ENCODE measurements at places on chromosomes 2 and 18.

DNA sequence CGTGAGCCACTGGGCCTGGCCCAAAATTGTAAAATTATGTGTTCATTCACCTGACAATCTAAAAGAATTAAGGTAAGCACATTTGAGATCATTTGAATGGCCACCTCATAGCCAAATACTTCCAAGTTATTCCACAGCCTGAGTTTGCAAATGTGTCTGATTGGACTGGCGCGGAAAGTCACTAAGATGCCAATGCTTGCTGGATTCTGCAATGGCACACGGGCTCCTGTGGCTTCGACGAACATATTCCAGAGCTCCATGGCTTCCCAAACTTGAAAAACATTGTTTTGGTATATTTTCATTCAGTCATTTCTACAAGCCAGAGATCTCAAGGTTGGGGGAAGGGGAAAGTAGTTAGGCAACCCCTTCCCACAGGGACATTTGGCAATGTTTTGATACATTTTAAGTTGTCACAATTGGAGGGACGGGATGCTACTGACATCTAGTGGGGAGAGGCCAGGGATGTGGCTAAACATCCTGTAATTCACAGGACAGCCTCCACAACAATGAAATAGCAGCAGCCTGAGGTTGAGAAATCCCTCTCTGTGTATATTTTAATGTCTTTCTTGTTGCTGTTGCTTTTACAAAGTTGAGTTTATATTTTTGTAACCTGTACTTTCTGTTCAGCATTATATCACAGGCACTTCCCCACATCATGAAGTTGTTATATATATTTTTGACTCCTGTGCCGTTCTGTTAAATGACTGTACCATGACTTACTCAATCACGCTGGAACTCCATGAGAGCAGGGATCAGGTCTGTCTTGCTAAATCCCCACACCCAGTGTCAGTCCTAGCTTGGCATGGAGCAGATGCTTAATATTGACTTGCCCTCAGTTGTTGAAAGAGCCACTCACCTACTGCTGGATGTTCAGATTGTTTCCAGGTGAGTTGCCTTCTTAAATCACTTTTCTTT lies 56.9 kb downstream of the COL4A4 start:
- DNase-seq = peak; percentile 67

DNA sequence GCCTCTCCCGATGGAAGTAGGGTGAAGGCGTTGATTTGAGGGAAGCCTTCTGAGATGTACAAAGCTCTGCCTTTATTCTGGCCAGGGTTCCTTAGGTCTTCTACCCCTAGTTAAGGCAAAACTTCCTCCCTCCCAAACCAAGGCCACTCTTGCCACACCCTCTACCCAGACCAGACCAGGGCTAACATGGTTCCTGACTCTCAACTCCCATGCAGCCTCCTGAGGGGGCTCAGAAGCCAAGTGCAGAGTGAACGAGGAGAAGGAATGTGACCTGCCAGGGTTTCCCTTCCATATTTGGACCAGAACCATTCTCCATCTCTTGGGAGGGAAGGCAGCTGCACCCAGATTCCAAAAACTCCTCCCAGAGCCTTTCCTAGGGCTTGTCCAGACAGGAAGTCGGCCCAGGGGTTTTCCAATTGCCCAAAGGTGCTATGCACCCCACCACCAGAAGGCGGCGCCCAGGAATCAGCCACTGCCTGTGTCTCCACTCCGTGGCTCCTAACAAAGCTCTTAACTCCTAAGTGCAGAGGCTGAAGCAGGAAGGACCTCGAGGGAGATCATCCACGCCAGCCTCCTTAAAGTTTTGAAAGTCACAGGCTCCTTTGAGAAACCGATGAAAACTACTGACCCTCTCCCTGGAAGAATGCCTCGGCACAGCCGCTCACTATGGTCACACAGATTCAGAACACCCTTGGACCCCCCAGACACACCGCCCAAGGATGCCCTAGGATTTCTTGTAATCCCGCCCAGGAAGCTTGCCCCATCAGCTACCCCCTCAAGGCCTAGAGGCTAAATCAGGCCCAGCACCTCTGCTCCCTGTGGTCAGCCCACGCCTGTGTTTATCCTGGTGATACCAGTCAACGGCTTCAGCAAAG lies 157.8 kb downstream of the SMAD2 start:
- peak; percentile 64 for DNase-seq

- DNase-seq = no peak
Measured at GRCh38 chr18:10713409-10713808, 187.6 kb downstream of the NAPG start.

GRCh38 chr2:8578335-8579244 lies 103.3 kb upstream of the ID2 start:
- no peak for DNase-seq

DNA sequence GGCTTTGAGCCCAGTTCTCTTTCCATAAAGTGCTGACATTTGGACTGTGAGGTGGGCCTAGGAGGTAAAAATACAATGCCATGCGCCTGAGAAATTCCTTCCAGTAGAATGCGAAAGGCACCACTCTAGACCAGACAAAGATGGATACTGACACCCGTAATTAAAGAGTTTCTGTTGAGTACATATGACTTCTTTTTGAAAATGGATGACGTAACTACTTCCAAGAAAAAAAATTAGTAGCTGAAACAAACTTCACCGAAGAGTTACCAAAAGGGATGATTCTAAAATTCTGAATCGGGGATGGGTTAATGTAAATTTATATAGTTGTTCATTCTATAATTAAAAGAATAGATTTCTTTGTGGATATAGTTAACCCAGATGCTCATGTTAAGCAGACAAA lies 146.8 kb downstream of the ALK start:
- DNase-seq = no peak

DNA sequence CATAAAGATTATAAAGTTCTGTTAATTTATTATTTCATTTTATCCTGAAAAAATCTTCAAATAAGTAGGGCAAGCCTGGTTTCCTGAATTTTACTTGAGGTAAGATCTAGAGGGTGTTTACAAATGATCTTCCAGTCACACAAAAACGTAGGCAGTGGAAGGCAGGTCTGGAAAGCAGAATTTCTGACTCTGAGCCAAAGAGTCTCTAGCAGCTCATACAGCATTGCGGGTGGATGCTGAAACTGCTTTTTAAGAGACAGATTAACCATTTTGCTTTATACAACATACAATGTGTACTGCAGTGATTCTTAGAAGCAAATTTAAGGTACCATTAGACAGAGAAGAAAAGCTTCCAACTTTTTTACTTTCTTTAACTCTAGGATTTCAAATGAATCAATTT lies 117.0 kb downstream of the FTCDNL1 start:
- DNase-seq = no peak

- DNase-seq = no peak
Measured at GRCh38 chr2:46409756-46410155, 69.6 kb upstream of the TMEM247 start.

DNA sequence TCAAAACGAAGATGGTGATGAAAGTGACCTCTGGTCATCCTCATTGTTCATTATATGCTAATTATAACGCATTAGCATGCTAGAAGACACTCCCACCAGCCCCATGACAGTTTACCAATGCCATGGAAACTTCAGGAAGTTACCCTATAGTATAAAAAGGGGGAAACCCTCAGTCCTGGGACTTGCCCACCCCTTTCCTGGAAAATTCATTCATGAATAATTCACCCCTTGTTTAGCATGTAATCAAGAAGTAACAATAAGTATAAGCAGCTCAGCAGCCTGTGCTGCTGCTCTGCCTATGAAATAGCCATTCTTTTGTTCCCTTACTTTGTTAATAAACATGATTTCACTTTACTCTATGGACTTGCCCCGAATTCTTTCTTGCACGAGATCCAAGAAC lies 70.5 kb upstream of the CHAC2 start:
- DNase-seq = no peak

DNA sequence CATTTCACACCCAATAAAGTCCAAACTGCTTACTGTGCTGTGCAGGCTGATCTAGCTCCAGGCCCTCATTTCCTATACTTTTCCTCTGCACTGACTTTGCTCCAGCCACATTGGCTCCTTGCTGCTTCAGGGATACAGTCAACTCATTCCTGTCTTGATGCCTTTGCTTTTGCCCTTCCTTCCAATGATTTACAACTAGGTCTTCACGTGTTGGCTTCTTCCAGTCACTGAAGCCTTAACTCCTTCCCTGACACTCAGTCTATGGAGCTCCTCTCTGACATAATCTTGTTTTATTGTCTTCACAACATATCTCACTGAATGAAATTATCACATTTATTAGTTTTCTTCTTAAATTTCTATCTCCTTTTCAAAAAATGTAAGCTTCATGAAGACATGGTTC lies 16.9 kb upstream of the C18orf32 start:
- DNase-seq = no peak

- DNase-seq = no peak
Measured at GRCh38 chr2:24839729-24840128, 46.5 kb downstream of the CENPO start.

- DNase-seq = no peak
Measured at GRCh38 chr2:61241266-61241665, 79.3 kb downstream of the C2orf74 start.

DNA sequence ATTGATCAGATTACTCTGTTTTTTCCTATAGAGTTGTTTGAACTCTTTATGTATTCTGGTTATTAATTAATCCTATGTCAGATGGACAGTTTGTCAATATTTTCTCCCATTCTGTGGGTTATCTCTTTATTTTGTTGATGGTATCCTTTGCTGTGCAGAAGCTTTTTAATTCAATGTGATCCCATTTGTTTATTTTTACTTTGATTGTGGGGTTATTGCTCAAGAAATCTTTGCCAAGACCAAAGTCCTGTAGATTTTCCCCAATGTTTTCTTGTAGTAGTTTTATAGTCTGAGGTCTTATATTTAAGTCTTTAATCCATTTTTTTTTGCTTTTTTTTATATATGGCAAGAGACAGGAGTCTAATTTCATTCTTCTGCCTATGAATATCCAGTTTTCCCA lies 86.2 kb upstream of the FIGN start:
- no peak for DNase-seq

- no peak for DNase-seq
Measured at GRCh38 chr2:216556202-216556601, 57.6 kb downstream of the RPL37A start.

DNA sequence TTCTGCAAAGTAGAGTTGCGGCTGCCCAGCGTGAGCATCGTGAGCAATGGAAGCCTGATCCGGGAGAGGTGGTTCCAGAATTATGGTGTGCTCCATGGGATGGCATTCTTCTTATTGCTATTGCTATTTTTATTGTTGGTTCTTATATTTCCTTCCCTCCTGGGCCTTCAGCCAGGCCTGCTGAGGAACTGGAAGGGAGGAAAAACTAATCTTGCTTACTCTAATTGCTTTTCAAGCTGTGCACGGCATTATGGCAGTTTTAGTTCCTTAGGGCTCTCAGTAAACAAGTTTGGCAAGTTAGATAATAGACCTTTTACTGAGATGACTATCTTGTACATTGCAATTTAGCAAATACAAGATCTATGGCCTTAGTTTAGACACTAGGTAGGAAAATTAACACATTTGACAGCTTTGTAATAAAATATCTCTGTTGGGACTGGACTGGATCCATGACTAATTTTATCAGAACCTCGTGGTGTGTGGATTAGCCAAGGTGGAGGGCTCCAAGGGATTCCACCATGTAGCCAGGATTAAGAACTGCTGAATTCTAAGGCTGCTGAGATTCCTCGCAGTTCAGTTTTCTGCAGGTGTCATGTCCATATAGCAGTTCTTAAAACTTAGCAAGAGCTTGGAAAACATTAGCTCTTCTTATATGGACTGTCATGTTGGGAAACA lies 6.0 kb downstream of the RSAD2 start:
- DNase-seq = no peak

DNA sequence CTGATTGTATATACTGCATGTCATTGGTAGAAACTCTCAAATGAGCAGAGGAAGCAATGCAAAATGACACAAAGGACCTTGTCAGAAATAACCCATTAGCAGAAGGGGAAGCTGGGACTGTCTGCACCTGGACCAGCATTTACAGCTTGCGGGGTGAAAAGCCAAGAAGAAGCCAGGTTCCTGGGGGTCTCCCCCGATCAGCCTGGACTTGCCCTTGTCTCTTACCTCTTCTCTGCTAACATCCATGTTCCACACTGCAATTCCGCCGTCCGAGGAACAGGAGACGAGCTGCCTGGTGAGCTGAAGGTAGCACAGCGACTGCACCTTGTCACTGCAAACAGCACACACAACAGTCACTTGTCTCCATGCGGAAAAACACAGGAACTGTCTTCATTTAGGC lies 51.1 kb downstream of the WDFY1 start:
- DNase-seq = no peak

DNA sequence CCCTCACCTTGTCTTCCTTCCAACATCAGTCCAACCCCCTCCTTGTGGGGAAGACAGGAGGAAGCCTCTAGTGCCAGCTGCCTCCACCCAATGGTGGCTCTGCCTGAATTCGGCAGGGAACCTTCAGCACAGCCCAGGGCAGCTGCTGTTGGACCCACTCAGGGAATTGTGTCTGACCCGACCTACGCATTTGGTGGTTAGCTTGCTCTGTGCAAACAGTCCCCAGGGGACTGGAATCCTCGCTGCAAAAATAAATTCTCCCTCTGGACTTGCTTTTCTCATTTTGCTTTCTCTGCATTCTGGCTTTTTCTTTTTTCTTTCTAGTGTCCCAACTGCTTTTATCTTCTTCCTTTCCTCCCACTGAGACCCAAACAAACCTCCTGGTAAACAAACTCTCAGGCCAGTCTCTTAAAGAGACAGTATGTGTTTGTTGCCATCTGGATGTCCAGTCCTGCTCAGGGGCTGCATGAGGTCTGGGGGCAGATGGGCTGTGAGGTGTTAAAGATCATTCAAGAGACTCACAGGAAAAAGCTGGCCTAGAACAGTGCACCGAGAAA lies 137.7 kb upstream of the HAAO start:
- no peak for DNase-seq

- DNase-seq = peak; percentile 90
Measured at GRCh38 chr2:218964041-218964771, 4.7 kb downstream of the CDK5R2 start.

GRCh38 chr2:139968588-139968987 lies 1188.4 kb upstream of the NXPH2 start:
- no peak for DNase-seq

DNA sequence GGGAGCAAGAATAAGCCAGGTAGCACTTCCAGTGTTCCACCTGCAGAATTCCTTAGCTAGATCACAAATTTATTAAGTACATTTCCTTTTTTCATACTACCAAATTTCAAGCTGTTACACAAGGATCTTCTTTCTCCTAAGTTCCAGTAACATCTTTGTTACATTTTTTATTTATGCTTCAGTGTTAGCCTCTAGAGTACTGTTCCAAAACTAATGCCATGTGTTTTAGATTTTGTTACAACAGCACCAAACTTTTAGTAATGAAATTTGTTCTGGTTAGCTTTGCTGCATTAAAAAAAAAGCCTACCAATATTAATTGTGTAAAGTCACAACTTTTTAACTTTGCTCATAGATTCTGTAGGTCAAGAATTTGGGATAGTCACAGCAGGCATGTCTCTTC lies 161.1 kb downstream of the CAMKMT start:
- no peak for DNase-seq

Measured in HT1080 (cell line).